Amniotic stem cell (primary cell): ENCODE measurements at places on chromosomes 3 and 15.
A peak's percentile ranks its signal among the peaks of the same experiment; 100 is the strongest.

GRCh38 chr15:101251830-101252820 is at the start of gene CHSY1:
TSS of gene CHSY1 (minus strand) at chr15:101252048. CDS start at chr15:101251456, 592 bp downstream.
- peak; percentile 91 for DNase-seq

GRCh38 chr15:39649757-39650156 is 68.9 kb downstream of the THBS1 start:
- no peak for DNase-seq

- no peak for DNase-seq
Measured at GRCh38 chr15:90594301-90594738, 64.6 kb downstream of the CRTC3 start.

DNA sequence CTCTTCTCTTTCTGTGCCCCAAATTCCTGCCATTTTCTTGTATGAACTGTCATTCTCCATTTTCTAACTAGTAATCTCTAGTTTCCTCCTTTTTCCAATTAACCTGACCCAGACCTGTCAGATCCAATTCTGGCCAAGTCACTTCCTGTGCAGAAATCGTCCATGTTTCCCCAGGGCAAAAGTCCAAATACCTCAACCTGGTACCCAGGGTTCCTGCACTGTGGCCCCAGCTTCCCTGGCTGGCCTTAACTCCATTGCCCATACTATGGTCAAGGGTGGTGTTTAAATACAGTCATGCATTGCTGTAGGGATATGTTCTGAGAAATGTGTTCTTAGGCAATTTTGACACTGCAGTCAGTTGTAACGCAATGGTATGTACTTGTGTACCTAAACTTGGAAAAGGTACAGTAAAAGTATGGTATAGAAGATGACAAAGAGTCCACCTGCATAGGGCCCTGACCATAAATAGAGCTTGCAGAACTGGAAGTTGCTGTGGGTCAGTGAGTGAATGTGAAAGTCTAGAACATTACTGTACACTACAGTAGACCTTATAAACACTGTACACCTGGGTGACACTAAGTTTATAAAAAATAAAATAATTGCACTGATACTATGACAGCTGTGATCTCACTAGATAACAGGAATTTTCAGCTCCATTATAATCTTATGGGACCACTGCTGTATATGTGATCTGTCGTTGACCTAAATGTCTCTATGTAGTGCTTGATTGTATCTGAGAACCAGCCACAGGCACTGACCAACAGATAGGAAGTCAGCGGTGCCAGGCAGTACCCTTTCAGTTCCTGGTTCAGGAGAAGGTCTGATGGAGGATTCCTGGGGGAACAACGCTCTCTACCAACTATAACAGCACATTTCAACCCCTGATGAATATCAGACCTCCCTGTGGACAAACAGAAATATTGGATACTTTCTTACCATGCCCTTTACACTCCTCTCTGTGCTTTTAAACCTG is 336.1 kb upstream of the PROK2 start:
- DNase-seq = no peak

- no peak for DNase-seq
Measured at GRCh38 chr3:112974894-112975293, at the start of gene CD200R1. TSS of gene CD200R1 (minus strand) at chr3:112975103. CDS start at chr3:112974857, 246 bp downstream.

DNA sequence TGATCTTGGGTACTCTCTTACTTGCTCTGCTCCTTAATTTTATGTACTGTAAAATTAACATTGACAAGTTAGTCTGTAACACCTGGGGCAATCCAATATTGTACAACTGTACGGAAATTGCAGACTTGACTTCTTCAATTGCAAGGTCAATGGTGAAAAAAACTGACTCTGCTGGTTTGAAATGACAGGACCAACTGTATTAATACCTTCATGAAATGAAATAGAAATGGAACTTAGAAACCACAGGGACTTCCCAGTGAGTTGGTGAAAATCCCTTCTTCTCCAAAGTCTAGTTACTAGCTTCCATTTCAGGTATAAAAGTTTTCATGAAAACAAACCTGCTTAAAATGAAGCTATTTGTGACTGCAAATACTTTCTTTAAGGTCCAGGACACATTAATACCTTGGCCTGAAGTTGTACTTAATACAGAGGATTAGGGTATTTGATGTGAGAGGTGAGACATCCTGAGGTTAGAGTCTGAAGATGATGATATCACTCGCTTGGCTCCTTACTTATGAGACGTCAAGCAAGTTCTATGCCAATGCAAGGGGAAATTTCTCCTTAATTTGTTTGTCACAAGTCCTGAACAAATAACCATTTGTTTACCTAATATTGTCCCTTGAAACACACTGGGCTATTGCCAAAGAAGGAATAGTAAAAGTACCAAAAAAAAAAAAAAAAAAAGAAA is 226.2 kb upstream of the TP63 start:
- no peak for DNase-seq

GRCh38 chr15:96692826-96693225 is 362.3 kb downstream of the NR2F2 start:
- DNase-seq = no peak

GRCh38 chr15:65094294-65094995 is 17.9 kb downstream of the KBTBD13 start:
- DNase-seq = no peak

- DNase-seq = no peak
Measured at GRCh38 chr3:8713901-8714759, 19.5 kb upstream of the CAV3 start.

DNA sequence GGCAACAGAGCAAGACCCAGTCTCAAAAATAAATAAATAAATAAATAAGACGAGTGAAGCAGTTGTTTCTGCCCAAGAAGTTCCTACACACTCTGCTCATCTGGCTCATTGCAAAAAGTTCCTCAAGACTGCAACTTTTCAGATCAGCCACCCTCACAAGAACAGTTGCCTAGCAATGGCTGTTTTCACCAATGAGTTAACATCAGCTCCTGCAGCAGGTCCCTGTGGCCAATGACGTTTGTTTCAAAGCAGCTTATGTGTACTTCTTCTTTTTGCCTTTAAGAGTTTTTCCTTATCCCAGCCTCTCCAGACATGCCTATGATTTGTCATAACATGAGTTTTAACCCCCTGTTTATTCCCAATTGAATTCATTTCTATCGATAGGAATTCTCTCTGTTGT is 118.4 kb upstream of the SPRED1 start:
- no peak for DNase-seq

GRCh38 chr3:36944641-36945270 is at the start of gene TRANK1:
TSS of gene TRANK1 (minus strand) at chr3:36945054. CDS start at chr3:36944809, 245 bp downstream.
- no peak for DNase-seq

- no peak for DNase-seq
Measured at GRCh38 chr3:59978979-59979378, 929.2 kb upstream of the CFAP20DC start.

GRCh38 chr3:65166531-65166930 is 478.7 kb upstream of the ADAMTS9 start:
- DNase-seq = no peak

DNA sequence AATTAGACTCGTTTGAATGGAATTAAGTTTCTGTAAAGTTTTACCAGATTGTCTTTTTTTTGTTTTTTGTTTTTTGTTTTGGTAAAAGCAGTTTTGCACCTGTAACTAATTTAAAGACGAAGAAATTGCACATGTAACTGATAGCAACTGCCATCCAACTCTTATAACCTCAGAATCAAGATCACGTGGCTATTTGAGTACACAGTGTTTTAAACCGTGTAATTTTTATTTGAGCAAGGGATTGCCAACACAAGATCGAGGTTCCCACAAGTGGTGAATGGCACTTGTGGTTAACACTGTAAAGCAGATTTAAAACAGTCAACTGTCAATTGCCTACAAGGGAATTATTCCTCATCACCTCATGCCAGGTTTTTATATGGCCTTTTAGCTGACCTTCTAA is 67.3 kb downstream of the PPARG start:
- DNase-seq = no peak

DNA sequence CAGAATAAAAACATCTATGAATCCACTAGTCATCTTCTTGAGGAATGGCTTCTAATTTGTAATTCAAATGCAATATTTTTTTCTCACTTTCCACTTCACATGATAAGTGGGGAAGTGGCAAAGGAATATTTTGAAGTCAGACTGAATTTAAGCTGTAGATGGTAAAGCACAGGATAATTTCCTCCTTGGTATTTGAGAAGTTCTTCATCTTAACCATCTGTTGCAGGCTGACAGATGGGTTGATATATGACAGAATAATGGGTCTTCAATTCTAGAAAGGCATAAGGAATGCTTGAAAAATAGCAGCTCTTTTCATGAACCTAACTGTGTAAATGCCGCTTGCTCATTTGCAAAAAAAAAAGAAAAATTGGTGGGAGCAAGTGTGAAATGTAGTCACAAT is 66.5 kb upstream of the SNTN start:
- no peak for DNase-seq

DNA sequence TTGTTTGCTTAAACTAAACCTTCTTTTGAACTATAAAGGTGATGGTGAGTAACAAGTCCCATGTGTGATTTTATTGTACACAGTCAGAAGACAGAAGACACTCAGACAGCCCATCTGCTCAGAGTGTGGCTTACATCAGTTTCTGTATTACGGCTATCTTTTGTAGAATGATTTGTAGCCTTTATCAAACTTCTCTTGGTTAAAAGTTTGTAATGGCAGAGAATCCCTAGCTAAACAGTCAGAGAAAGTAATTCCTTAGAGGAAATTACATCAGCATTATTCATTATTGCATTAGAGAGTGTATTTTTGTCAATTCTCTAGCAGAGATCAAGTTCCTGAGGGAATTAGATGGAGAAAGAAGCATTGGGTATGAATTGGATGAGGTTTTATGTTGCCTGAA is 500.8 kb downstream of the CNTN4 start:
- no peak for DNase-seq

- no peak for DNase-seq
Measured at GRCh38 chr15:43769584-43770228, 7.1 kb downstream of the ELL3 start.

- no peak for DNase-seq
Measured at GRCh38 chr3:49530231-49530630, 24.0 kb upstream of the BSN start.

DNA sequence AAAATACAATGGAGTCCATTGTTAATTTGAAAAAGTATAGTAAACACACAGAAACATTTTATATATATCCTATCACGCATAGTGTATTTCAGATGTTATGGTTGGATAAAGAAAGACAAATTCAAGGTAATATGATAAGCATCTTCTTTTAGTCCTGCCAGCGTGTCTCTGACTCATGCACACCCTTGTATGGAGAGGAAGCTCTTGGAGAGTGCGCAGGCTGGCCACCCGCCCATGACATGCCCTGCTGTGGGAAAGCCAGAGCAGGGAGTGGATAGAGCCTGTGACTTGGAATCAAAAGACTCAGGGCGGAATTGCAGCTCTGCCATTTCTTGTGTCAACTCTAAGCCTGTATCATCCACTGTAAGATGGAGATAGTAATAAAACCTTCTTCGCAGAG is 23.0 kb upstream of the COPG1 start:
- peak; percentile 71 for DNase-seq

GRCh38 chr3:72347819-72348319 is 500.4 kb downstream of the SHQ1 start:
- peak; percentile 36 for DNase-seq

GRCh38 chr3:11375333-11376088 is 103.3 kb downstream of the ATG7 start:
- DNase-seq = no peak

- no peak for DNase-seq
Measured at GRCh38 chr15:75112848-75113492, 88.7 kb upstream of the C15orf39 start.

DNA sequence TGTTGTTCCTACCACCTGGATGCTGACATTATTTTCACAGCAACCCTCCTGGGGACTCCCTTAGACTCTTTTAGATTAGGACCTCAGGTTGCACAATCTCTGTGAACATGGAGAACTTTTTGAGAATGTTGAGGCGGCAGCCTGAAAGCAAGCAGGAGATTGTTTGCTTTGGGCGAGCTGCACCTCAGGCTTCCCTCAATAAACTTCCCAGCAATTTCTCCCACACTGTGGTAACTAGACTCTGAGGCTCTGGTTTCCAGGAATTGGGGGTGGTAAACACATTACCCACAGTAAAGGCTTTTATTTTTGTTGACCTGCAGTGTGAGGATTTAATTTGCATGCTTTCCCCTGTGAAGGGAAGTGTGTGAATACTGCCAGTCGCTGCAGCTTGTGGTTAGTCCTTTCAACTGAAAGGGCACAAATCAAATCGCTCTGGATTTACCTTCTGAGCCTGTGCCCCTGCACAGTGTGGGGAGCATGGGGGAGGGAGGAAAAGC is 35.2 kb upstream of the SIAH2 start:
- DNase-seq = no peak

GRCh38 chr3:45599424-45599886 is 4.9 kb downstream of the LIMD1 start:
- no peak for DNase-seq

- DNase-seq = no peak
Measured at GRCh38 chr15:84761607-84762131, 13.3 kb downstream of the ZNF592 start.

DNA sequence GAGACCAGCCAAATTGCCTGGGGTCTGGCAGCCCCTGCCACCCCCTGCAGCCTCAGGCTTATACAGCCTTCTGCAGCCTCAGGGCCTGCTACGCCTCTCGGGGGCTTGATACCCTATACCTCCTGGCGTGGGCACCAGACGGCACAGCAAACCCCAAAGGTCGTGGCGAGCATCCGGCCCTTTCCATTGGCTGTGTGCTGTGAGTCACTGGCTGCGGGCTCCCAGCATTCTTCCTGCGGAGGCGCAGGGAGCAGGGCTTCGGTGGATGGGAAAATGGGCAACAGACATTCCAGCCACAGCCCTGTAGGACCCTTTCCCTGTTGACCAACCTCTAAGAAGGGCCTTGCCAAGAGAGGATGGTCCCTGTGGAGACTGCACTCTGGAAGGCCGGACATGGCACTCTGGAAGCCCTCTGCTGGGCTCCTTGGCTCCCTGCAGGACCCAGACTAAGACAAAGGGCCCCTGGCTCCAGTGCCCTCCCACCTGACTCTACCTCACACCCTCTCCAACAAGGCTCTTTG is 59.6 kb downstream of the ITGA11 start:
- no peak for DNase-seq

DNA sequence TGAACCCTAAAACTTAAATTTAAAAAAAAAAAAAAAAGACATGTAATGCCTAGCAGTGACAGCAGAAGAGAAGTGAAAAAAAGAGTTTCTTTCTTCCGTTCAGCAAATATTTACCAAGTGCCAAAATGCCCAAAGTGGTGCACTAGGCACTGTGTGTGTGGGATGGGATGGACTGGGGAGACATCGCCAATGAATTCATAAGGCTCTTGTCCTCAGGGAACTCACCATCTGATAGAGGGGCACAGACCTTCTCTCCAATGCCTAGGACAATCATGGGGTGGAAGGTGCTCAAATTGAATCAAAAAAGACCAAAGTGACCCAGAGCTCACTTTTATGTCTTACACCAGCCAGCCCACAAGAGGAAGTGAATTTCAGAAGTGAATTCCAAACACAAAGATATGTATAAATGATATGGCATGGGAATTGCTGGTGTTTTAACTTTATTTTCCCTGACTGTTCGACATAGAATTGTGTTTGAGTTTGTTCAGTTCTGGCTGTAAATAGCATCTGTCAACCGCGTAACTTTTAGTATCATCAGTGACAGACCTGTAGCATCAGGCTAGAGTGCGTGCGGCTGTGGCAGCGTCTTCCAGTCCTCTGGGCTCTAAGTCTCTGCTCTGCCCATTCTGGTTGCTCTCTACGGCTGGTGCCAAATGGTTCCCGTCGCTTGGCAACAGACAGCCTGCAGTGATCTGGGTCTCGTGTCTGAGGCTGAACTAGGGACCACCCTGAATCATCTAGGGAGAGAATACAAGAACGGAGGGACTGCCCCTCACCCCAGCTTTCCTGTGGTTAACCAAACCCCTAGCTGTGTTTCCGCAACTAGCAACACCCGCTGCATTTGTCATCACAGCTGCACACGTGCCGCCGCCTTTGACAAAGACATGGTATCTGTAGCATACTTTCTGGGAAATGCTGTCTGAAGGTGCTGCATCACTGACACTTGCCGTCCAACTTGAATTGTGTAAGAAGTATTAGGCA is 154.0 kb upstream of the THBS1 start:
- DNase-seq = no peak
